Activated CD4-positive, alpha-beta T cell treated with anti-CD3 and anti-CD28 coated beads for 36 hours (primary cell): ENCODE measurements at places on chromosomes 12 and 14.

- DNase-seq: peak; percentile 71
- H3K4me1 ChIP-seq: peaks cover 22% of the 10 kb centered on the region
- no peak overlapping the region for H3K27ac ChIP-seq
- H3K27me3 ChIP-seq: peaks cover 5% of the 10 kb centered on the region
- H3K4me3 ChIP-seq: no peak overlapping the region
Observed at GRCh38 chr14:104665657-104666522, 23.5 kb upstream of the INF2 start.

GRCh38 chr12:11755302-11755930 lies 105.9 kb downstream of the ETV6 start:
- no peak overlapping the region for H3K4me3 ChIP-seq
- H3K27me3 ChIP-seq: no peaks in the 10 kb centered on the region

GRCh38 chr12:64532734-64533351 lies 77.5 kb upstream of the RASSF3 start:
- no peak for DNase-seq
- no peak overlapping the region for H3K4me3 ChIP-seq
- no peaks in the 10 kb centered on the region for H3K4me1 ChIP-seq
- H3K27me3 ChIP-seq: peaks cover 4% of the 10 kb centered on the region
- H3K27ac ChIP-seq: no peak overlapping the region

DNA sequence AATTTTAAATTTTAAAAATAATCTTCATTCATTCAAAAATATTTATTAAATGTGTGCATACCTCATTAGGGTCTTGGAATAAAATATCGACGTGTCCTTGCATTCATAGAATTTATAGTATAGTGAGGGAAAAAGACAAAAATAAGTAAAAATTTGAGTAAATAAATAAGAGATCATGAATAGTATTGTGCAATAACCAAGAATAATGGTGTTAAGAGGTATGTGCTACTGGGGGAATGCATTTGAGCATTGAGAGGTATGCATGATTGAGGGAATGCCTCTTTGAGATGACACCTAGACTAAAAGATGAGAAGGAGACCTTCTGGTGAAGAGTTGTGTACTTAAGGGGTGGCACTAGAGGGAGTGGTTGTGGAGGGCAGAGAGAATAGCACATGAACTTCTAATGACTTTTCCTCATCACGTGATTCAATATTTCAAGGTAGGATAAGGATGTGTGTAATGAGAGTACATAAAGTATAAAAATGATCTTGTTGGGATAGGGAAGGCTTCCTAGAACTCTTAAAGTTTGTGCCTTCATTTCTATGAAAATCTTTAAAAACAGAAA lies 18.8 kb upstream of the CATSPERB start:
- no peaks in the 10 kb centered on the region for H3K36me3 ChIP-seq
- no peak overlapping the region for H3K4me3 ChIP-seq
- no peak for DNase-seq
- no peak overlapping the region for H3K27ac ChIP-seq

- no peak overlapping the region for H3K27ac ChIP-seq
- peaks cover 4% of the 10 kb centered on the region for H3K36me3 ChIP-seq
- no peak for DNase-seq
- no peaks in the 10 kb centered on the region for H3K27me3 ChIP-seq
Observed at GRCh38 chr14:93317875-93318807, 14.7 kb downstream of the BTBD7 start.
